ENCODE measurements at places on chromosomes 7 and 10.

GRCh38 chr7:24936121-24936824, 43.7 kb downstream of the OSBPL3 start:
- H3K4me3 ChIP-seq: no peak overlapping the region
- H3K27me3 ChIP-seq: no peaks in the 10 kb centered on the region
- DNase-seq: no peak
- H3K27ac ChIP-seq: no peak overlapping the region
- no peaks in the 10 kb centered on the region for H3K36me3 ChIP-seq
- H3K4me1 ChIP-seq: peaks cover 17% of the 10 kb centered on the region

GRCh38 chr10:87675396-87676376, 16.0 kb downstream of the PAPSS2 start:
- peak overlapping the region; percentile 11 for H3K27ac ChIP-seq
- H3K4me1 ChIP-seq: peaks cover 20% of the 10 kb centered on the region
- peak; percentile 76 for DNase-seq
- H3K27me3 ChIP-seq: no peaks in the 10 kb centered on the region
- H3K4me3 ChIP-seq: no peak overlapping the region
- no peaks in the 10 kb centered on the region for H3K36me3 ChIP-seq

DNA sequence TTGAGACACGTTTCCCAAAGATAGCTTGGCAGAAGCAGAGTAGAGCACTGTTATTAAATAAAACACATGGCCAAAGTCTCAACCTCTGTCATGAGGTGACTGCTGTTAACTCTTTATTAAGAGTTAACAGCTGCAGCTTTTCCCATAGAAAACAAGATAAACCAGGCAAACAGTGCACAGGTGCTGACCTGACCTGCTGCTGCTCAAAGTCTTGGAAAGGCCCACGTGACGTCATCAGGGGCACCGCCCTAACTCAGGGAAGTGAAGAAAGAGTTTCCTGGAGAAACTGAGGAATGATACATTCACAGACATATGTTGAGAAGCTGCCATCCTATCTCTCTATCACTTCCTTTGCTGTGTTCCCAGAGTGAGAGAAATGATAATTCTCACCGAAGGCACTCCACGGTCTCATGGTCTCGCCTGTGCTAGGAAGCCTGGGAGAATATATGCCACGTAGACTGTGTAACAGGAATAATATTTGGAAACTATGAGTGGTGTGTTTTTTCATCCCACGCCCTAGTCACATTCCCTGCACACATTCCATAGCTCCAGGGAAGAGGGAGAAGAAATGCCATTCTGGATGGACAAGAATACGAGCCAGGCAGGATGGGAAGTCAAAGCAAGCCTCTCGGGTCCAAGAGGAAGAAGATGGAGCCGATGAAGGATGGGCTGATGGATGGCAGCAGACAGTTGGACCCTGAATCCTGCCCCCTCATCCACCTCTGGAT, 146.2 kb upstream of the NFE2L3 start:
- H3K4me1 ChIP-seq: no peaks in the 10 kb centered on the region
- H3K27ac ChIP-seq: no peak overlapping the region
- no peak overlapping the region for H3K4me3 ChIP-seq
- DNase-seq: no peak
- no peaks in the 10 kb centered on the region for H3K36me3 ChIP-seq
- peaks cover 3% of the 10 kb centered on the region for H3K27me3 ChIP-seq

GRCh38 chr7:126605056-126605455, 647.7 kb downstream of the GRM8 start:
- no peaks in the 10 kb centered on the region for H3K36me3 ChIP-seq
- no peak overlapping the region for H3K27ac ChIP-seq
- no peak overlapping the region for H3K4me3 ChIP-seq
- DNase-seq: no peak

GRCh38 chr7:4052130-4052529, 630.0 kb upstream of the FOXK1 start:
- H3K27me3 ChIP-seq: peaks cover 4% of the 10 kb centered on the region
- no peak overlapping the region for H3K27ac ChIP-seq

DNA sequence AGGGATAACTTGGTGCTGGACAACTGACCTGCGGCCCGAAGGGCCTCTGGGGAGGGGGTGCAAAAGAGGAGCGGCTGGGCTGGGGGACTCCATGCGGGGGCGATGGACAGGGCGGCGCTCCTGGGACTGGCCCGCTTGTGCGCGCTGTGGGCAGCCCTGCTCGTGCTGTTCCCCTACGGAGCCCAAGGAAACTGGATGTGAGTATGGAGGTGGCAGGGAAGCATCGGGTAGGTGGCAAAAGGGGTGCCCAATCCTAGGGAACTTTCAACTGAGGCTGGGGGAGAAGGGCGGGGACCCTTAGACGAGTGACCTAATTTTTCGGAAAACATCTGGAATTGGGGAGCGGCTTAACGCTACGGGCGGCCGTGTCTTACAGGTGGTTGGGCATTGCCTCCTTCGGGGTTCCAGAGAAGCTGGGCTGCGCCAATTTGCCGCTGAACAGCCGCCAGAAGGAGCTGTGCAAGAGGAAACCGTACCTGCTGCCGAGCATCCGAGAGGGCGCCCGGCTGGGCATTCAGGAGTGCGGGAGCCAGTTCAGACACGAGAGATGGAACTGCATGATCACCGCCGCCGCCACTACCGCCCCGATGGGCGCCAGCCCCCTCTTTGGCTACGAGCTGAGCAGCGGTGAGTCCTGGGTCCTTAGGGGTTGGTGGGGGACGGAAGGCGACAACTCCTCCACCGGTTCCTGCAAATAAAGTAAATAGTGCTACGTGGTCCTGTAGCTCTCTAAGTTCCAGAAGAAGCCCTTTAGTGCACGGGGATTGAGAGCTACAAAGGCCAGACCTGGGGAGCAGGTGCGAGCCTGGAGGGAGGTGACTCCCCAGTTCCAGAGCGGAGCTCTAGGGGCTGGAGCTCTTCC, 622 bp downstream of the WNT16 start:
- no peaks in the 10 kb centered on the region for H3K36me3 ChIP-seq
- peaks cover 32% of the 10 kb centered on the region for H3K27me3 ChIP-seq
- H3K4me1 ChIP-seq: peaks cover 14% of the 10 kb centered on the region
- no peak for DNase-seq
- no peak overlapping the region for H3K27ac ChIP-seq

DNA sequence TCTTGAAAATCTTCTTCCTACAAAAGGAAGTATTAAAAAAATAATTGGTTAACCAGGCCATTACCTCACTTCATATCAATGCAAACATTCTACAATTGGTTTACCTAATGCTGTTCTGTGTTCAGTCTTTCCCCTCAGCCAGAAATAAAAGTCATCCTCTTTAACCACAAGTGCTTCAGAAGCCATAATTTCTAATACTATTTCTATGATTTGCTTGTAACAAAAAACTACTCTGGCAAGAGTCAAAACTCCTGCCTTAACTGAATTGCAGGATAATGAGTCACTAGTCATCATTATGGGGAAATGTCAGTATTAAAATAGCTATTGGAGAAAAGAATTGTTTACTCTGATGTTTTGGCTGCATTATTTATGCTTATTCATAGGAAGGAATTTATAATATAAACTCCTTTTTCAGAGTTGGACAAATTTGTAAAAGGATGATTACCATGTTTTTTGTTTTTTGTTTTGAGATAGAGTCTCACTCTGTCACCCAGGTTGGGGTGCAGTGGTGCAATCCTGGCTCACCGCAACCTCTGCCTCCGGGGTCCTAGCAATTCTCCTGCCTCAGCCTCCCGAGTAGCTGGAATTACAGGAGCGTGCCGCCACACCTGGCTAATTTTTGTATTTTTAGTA, 55.5 kb upstream of the ODAD2 start:
- H3K4me1 ChIP-seq: peaks cover 8% of the 10 kb centered on the region
- peak; percentile 2 for DNase-seq
- no peak overlapping the region for H3K27ac ChIP-seq
- peaks cover 1% of the 10 kb centered on the region for H3K36me3 ChIP-seq
- no peaks in the 10 kb centered on the region for H3K27me3 ChIP-seq
- no peak overlapping the region for H3K4me3 ChIP-seq

- no peak for DNase-seq
Measured at GRCh38 chr7:47249361-47249760, 332.6 kb downstream of the TNS3 start.

DNA sequence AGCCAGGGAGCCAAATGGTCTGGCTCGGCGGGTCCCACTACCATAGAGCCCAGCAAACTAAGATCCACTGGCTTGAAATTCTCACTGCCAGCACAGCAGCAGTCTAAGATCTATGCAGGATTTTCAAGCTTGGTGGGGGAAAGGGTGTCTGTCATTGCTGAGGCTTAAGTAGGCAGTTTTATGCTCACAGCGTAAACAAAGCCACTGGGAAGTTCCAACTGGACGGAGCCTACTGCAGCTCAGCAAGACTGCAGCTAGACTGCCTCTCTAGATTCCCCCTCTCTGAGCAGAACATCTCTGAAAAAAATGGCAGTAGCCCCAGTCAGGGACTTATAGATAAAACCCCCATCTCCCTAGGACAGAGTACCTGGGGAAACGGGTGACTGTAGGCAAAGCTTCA, 277.6 kb upstream of the PHF14 start:
- no peaks in the 10 kb centered on the region for H3K4me1 ChIP-seq
- no peaks in the 10 kb centered on the region for H3K36me3 ChIP-seq
- no peak for DNase-seq
- H3K4me3 ChIP-seq: no peak overlapping the region
- H3K27ac ChIP-seq: no peak overlapping the region

DNA sequence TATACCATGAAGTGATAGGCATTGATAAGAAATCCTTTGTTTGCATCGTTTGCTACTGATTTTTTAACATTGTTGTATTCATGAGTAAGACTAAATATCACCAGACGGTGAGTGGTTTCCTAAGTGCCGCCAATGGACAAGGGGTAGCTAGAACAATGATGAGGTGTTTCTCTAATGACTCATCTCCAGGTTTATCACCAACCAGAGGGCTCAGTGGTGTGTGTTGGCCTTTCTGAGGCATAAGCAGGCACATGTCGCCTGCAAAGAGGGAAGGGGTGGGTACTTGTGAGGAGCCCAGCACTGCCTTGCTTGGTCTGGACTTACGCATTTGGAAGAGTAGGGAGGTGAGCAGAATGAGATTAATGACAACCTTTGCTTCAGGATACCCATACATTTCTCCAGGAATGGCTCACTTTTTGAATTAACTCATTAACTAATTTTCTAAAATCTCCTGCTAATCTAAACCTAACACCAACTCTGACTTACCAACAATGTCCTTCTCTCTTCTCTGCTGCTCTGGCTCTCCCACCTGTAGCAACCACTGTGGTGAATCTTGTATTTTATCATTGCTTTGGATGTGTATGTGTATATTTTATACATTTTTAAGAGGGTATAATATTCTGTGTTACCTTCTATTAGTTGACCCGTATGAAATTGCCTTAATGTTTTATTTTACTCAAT, 722.6 kb downstream of the GRID1 start:
- H3K27me3 ChIP-seq: no peaks in the 10 kb centered on the region
- peak overlapping the region; percentile 83 for H3K27ac ChIP-seq

- H3K4me3 ChIP-seq: no peak overlapping the region
- no peaks in the 10 kb centered on the region for H3K27me3 ChIP-seq
- no peaks in the 10 kb centered on the region for H3K4me1 ChIP-seq
- no peak for DNase-seq
- no peaks in the 10 kb centered on the region for H3K36me3 ChIP-seq
Measured at GRCh38 chr7:115827305-115828045, 203.1 kb downstream of the TFEC start.

- H3K4me1 ChIP-seq: peaks cover 6% of the 10 kb centered on the region
- no peak overlapping the region for H3K27ac ChIP-seq
- DNase-seq: no peak
- peaks cover 4% of the 10 kb centered on the region for H3K36me3 ChIP-seq
- no peaks in the 10 kb centered on the region for H3K27me3 ChIP-seq
Measured at GRCh38 chr7:209906-210305, 17.5 kb downstream of the FAM20C start.

DNA sequence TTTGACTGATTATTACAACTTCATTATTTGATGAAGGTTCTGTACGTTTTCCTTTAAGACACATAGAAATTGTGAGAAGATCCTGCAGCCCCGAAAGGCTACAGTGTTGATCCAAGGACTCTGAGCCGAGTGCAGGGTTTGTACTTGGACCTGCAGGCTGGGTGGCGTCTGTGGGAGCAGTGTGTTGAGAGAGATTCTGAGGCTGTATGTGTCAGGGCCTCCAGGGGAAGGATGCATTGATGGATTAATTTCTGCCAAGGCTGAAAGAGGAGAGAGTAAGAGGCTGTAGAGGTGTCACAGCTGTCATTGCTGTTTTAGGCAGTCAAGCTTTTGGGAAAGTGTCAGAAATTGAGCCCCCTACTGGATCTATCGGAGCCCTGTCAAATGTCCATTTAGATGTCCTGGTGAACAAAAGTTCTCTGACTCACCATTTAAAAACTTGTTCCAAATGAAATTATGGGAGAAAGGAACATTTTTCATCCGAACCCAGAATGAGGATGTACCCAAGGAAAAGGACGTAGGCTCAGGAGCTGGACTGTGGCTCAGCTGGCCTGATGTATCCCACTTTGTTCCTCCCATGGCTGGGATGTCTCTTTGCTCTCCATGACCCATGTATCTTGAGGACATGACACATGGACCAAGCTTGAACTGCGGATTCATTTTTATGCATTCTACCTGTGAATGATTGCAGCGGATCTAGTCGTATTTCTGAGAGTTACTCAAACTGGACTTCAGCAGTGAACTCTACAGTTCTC, 102.2 kb downstream of the TCF7L2 start:
- no peak for DNase-seq
- H3K36me3 ChIP-seq: peaks cover 2% of the 10 kb centered on the region
- H3K27me3 ChIP-seq: no peaks in the 10 kb centered on the region

DNA sequence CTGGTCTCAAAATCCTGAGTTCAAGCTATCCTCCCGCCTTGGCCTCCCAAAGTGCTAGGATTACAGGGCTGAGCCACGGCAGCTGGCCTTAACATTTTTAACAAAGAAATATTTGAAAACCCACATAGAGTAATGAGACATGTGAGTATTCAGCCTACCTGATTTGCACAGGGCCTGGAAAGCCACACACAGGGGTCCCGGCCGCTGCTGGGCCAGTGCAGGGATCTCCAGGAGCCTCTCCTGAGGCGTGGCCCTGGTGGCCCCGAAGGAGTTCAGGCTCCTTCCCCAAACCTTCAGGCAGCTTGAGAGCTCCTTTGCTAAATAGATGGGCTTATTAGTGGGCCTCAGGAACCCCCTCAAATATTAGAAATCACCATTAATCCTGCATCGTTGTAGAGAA, 18.7 kb downstream of the CNPY1 start:
- no peak for DNase-seq
- H3K27ac ChIP-seq: no peak overlapping the region
- H3K4me1 ChIP-seq: no peaks in the 10 kb centered on the region
- no peak overlapping the region for H3K4me3 ChIP-seq

- H3K27ac ChIP-seq: no peak overlapping the region
- H3K4me3 ChIP-seq: no peak overlapping the region
- no peaks in the 10 kb centered on the region for H3K36me3 ChIP-seq
- no peak for DNase-seq
- no peaks in the 10 kb centered on the region for H3K4me1 ChIP-seq
- H3K27me3 ChIP-seq: no peaks in the 10 kb centered on the region
Measured at GRCh38 chr7:142908921-142909890, 23.7 kb upstream of the TRPV6 start.

DNA sequence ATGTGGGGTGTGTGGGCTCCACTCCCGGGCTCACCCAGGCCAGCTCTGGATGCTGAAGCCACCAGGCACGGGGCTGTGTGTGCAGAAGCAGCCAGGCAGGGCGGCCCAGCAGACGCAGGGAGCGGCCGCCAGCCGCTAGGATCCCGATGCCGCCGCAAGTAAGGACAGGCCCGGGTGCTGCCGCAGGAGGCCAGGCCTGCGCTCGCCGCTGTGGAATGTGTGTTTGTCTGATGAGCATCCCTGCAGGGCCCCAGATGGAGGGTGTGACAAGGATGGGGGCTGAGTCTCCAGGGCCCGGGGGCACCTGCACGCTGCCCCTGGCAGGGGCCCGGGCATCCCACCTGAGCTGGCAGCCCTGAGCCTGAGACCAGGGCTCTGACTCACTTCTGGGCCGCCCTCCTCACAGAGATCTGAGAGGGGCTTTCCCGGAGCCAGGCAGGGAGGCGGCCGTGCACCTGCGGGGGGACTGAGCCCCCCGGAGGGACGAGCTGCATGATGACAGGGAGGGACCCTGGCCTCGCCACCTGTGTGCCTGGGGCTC, 101.5 kb downstream of the FOXL3 start:
- no peaks in the 10 kb centered on the region for H3K36me3 ChIP-seq
- DNase-seq: peak; percentile 73
- peaks cover 14% of the 10 kb centered on the region for H3K4me1 ChIP-seq

All from keratinocyte (primary cell).